ENCODE measurements at places on chromosomes 16 and 17.
A peak's percentile ranks its signal among the peaks of the same experiment; 100 is the strongest.

GRCh38 chr16:75854152-75854551, 127.9 kb upstream of the CPHXL start:
- DNase-seq = no peak

DNA sequence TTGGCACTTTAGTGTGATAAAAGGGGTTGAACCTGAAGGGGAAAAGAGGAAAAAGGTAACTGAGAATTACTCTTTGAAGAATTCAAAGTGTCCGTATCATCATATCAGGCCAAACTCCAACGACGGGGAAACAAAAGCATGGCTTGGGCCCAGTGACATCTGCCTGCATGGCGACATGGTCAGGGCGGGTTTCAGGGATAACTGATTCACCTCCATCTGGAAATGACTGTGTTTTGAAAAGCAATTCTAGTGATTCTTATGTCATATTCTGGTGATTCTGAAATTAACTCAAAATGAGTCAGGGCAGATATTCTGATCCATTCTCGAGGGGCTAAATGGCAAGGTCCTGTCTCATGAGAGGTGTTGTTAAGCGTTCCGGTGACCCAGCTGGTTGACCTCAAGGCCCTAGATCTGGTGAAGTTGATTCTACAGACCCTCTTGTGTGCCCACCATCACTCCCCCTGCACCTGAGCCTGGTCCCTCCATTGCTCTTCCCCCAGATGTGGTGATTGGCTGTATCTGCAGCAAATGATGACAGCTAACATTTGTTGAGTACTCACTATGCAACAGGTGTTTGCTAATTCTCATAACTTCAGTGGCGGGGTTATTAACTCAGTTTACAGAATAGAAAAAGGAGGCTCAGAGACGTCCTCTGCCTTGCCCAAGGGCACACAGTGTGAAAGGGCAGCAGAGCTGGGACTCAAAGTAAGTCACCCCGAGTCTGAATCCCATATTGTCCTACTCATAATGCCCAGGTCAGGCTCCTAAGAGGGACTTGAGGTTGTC, 251.8 kb downstream of the MAF start:
- DNase-seq = no peak

DNA sequence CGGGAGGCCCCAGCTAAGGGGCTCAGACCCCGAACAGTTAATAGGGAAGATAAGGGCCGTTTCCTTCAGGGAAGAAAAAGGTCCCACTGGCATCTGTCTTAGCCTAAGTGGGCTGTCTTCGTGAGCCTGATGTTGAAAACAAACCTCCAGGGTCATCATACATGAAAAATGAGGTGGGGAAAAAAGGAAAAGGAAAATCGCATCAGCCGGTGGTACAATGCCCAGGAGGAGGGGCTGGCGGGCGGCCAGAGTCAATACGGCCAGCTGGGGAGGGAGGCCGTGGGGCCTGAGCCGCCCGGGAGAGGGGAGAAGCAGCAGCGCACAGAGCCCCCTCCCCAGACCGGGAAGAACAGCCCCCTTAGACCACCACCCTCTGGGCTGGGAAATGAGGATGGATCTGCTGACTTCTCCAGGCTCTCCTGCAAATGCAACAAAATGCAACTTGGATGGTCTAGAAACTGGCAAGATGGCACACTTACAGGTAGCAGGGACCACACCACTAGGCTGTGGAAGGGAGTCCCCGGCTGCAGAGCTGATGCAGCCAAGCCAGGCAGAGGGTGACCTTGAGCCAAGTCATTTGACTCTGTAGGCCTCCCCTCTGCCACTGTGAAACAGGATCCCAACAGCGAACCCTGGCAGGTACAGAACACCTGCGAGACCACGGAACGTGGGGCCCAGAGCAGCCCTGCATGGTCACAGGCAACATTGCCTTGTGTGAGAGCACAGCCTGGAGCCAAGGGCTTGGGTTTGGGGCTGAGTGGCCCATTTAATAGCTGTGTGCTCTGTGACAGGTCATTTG, 448.5 kb downstream of the SOX9 start:
- DNase-seq = no peak

DNA sequence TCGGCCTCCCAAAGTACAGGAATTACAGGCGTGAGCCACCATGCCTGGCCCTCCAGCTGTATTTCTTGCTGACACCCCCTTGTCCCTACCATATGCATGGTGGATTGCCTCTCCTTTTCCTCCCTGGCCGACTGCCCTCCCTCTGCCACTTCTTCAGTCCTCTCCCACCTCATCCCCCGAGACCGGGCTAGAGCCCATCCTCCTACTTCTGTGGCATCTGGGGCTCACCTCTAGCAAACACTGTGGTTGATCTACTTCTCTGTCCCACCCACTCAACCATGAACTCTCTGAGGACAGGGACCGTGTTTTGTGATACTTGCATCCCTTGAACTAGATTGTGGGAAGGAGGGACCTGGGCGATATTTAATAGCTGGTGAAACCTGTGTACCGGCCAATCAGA, 7.5 kb upstream of the AXIN2 start:
- DNase-seq = no peak

DNA sequence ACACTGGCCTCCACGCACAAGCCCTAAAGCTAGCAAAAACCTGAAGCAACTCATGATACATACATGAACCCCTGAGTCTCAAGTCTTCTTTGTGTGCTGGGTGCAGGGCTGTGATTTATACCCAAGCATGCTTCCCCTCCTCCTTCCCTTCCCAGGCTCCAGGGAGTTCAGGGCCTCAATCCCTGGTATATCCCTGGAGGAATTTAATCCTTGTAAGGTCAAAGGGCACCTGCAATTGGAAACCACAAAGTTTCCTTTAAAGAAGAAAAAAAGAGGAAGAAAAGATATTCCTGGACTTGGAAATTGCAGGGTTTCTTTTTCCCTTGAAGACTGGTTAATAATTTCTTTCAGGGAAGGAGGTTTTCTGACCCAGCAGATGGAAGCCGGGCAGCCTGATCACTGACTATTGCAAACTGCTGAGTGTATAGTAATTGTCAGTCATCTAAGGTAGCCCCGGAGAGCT, 182.3 kb downstream of the AATF start:
- peak; percentile 22 for DNase-seq

- no peak for DNase-seq
Measured at GRCh38 chr17:38353668-38354067, 2.0 kb downstream of the SOCS7 start.

DNA sequence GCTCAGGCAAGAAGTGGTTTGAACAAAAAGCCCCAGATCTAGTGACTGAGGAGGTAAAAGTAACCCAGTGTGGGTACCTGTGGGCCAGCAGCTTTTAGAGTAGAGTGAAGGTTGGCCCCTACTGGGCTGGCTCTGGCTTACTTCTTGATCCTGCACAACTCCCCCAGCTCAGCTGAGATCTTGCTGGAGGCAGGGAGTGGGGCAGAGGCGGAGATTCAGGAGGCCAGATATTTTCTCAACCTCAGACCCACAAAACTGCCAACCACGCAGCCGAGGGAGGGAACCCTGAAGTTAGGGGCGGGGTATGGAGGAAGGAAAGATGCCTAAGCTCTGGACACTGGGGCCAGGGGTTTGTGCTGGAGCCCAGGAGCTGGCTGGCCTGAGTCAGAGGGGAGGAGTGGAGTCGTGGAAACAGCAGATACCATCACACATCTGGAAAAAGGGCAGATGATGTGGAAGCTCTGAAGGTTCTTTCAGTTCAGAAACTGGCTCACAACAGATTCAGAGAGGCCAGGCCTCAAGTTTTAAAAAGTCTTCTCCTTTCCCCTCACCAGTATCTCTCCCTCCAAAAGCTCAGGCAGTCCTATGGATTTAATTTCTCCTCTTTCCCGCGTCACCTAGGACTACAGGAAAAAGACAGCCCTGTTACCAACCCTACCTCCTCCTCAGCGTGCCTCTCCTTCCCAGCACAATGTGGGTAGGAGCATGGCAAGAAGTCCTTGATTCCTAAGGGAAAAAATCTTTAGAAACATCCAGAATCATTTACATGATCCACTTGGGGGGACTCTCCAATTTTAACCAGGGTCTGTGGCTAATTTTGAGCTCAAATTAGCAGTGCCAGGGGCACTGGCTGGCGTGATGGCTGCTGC, 48.1 kb downstream of the MYO18A start:
- peak; percentile 79 for DNase-seq

GRCh38 chr17:51830451-51830850, 328.1 kb downstream of the CA10 start:
- DNase-seq = no peak

DNA sequence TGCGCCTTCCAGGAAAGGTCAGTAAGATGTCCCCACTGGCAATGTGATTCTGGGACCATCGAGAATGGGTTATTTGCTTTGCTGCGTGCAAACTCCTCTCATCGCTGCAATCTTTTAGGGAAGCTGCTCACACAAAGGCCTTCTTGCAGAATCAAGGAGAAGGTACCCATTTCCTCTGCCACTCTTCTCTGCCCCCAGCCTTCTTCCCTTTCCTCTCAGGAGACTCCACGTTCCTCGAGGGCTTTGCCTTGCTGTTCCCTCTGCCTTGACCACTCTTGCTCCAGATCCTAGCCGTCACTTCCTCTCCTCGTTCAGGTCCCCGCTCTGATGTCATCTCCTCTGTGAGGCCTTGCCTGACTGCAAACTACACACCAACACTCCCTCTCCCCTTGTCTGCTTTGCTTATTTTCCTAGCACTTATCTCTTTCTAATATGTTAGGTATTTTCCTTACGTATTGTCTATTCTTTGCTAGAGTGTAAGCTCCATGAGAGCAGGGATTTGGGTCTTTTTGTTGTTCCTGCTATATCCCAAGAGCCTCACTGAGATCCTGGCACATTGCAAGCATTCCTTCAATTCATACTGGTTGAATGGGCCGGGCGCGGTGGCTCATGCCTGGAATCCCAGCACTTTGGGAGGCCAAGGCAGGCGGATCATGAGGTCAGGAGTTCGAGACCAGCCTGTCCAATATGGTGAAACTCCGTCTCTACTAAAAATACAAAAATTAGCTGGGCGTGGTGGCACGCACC, 5.3 kb upstream of the CRK start:
- no peak for DNase-seq

Measured in fibroblast of pulmonary artery (primary cell).